ENCODE measurements at places on chromosomes 12 and 14.

GRCh38 chr12:108701779-108702441, 29.4 kb downstream of the CORO1C start:
- DNase-seq = no peak

- no peak for DNase-seq
Measured at GRCh38 chr14:100677152-100677551, 49.5 kb upstream of the DLK1 start.

GRCh38 chr12:2192231-2192630, 139.4 kb downstream of the CACNA1C start:
- DNase-seq = no peak

- no peak for DNase-seq
Measured at GRCh38 chr14:63745858-63746425, 18.1 kb upstream of the SGPP1 start.
